Stimulated activated CD8-positive, alpha-beta memory T cell treated with anti-CD3 and anti-CD28 coated beads, Interleukin-2, amount 100 ng/mL, for 1 hour (primary cell): ENCODE measurements at places on chromosomes 3 and 15.
A peak's percentile ranks its signal among the peaks of the same experiment; 100 is the strongest.

DNA sequence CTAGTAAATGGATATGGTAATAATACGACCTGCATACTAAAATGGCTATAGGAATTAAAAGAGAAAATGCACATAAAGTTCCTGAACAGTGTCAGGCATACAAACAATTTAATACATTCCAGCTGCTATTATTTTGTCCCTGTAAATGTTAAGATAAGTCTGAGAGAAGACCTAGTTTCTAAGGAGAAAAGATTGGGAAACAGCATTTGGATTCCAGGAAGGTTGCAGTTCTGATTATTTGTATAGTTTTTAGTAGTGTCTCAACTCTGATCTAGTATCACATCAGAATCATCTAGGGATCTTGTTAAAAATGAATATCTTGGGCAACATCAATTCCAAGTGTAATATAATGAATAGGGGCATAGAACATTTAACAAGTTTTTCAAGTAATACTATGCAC, 905.7 kb downstream of the NSUN3 start:
- no peak for DNase-seq

DNA sequence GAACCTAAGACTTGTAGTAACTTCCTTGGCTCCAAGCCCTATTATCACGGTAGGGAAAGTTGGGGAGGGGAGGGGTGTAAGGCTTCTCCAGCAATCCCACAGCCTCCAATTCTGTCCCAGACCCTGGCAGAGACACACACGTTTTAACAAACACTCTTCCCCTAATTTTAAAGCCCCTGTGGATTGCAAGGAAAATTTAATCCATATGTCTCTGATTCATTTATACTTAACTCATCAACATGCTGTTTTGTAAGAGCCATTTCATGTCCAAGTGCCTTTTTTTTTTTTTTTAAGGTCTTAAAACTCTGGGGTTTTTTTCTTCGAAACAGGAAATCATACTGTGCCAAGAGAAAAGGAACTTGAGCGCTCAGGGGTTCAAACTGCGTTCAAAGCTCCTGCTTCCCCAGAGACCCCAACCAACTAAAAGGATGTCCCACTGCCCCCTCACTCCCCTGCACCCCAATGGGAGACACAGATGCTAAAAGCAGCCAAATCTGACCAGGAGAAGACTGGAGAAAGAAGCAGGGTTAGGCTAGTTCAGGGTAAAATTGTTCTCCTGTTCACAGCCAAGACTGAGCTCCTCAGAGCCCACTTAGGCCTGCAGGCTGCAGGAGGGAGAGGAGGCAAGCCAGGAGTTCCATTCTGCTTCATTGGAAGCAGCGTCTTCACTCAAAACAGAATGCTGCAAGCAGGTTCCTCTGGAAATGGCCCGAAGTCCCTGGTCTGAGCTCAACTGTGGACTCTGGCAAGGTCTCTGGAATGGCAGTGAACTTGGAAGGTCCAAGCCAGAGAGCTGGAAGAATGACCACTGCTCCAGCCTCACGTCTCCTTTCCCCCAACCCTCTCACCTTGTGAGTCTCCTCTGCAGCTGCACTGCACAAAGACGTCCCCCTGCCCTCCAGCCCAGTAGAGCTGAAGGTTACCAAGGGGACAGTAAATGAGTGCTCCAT, 172.5 kb downstream of the NTRK3 start:
- DNase-seq = no peak

DNA sequence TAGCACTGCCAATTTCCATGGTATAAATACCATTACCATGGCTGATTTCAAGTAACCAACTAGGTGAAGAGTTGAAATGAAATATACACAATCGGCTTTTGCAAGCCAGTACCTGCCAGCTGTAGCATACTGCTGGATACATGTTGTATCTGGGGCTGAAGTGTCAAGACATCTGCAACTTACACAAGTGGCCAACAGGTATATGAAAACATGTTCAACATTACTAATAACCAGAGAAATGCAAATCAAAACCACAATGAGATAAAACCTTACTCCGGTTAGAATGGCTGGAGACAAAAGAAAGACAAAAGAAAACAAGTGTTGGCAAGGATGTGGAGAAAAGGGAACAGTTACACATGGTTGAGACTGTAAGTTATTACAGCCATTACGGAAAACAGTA, 11.6 kb downstream of the ATOSA start:
- DNase-seq = no peak

DNA sequence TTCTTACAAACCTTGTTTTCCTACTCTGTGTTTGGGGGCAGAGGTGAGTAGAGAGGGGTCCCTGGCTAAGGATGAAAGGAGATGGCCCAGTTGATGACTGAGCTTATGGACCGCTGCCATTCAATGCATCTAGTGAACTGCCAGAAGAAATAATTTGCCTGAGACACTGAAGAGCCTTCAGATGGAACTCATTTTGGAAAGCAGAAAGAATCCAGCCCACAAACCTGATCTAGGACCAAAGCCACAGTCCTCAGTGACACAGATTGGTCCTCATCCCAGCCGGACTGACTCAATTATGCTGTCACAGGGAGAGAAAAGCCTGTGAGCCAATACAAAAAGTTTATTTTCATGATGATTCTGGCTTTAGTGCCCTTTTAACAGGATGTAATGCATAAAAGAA, 82.7 kb downstream of the CD47 start:
- DNase-seq = no peak

GRCh38 chr15:39651881-39652280, 71.0 kb downstream of the THBS1 start:
- DNase-seq = no peak

GRCh38 chr15:76514282-76514681, 177.7 kb downstream of the ISL2 start:
- no peak for DNase-seq

DNA sequence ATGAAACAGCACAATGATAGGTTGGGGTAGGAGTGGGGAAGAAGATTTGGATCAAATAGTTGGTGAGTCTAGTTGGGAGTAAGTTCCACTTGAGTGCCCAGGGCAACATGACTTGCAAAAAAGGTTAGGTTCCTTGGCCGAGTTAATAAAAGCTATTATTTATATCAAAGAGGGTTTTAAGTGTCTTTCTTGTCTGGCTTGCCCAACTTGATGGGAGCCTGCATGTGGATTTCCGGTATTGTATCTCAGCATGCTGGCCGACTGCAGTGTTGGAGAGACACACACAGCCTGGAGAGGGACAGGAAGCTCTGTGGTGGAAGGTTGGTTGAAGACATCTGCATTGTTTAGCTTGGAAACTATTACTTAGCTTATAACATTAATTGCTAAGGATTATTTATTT, 449.5 kb upstream of the TBL1XR1 start:
- no peak for DNase-seq

- DNase-seq = no peak
Measured at GRCh38 chr3:32813180-32813579, 4.6 kb upstream of the TRIM71 start.

- DNase-seq = no peak
Measured at GRCh38 chr15:101173233-101174119, 78.4 kb downstream of the CHSY1 start.

DNA sequence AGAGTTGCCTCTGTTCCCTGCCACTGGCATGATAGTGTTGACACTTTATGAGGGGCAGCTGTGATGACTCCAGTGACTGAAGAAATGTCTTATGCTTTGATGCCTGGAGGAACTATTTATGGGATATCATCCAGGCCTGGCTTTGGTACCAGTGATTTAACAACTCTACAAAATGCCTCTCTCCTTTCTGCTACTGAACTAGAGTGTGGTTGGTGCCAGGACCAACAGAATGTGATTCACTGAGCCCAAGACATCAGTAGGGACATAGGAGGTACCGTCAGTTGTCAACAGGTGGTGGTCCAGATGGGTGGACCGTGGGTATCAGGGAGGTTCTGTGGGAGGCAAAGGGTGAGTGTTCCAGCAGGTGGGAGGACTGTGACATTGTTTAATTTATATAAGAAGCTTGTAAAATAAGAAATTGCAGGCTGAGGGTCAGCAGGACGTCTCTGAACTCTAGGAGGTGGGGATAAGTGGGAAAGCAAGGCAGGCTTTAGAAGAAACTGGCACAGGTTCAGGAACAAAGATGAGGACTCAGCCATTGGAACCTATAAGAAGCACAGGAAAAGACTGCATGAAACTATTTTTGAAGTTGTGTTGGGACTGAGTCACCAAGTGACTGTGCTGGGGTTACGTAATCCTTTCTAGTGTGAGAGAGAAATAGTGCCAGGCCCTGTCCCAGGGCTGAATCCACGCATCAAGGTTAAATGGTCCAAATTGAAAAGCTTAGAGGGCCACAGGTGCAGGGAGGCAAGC, 28.5 kb upstream of the SLC7A14 start:
- DNase-seq = no peak

GRCh38 chr3:95750097-95750496, 1064.3 kb upstream of the EPHA6 start:
- DNase-seq = no peak

DNA sequence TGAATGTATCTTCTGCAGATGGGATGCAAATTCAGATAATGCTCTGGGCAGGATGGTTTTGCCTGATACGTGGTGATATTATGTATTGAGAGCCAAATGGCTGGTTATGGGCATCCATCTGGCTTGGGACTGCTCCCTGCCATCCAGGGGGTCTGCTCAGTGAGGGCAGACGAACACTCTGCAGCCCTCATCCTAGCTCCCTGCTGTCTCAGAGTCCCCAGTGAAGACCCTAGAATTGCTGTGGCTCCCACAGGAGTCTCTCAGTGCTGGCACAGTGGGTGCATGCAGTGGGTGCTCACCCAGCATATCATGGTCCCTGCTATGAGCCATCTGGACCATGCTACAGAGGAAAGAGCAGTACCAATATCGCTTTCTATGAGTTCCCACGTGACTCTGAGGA, 10.3 kb downstream of the CX3CR1 start:
- no peak for DNase-seq

- no peak for DNase-seq
Measured at GRCh38 chr15:70690491-70691276, 72.7 kb downstream of the UACA start.

DNA sequence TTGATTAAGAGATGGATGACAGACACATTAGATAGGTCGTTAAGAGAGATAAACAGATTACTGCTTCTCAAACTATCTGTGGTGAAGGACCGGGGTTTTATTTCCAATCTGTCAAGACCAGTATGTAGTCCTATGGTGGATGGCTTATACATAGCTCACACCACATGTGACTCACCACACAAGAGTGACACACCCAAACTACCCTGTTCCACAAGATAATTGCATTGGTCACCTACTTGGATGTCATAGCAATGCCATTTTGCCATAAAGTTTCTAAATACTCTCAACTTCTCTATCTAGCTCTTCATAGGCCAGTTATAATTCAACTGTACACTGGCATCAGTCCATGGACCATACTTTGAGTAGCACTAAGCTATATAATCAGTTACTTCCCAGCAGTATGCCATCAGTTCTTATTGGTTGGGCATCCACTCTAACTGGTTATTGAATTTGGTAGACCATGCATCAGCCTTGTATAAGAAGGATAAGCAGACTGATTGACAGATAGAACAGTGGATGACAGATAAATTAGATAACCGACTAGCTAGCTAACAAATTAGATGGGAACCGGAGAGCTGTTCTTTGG, 11.6 kb downstream of the WWTR1 start:
- DNase-seq = no peak

DNA sequence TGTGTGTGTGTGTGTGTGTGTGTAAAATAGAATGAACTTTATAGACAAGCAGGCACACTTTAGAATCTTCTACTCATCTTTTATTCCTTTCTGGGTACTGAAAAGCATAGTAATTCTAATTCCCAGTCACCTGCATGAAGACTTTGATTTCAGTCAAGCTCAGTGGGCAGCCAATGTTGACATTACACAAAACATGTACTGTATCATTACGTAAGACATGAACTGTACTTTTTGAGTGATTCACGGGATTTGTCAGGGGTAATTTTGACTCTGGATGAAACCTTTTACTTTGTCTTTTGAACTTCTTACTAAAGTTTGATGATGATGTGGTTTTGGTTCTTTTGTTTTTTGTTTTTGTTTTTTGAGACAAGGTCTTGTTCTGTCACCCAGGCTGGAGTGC, 38.8 kb downstream of the PTPRG start:
- DNase-seq = no peak

DNA sequence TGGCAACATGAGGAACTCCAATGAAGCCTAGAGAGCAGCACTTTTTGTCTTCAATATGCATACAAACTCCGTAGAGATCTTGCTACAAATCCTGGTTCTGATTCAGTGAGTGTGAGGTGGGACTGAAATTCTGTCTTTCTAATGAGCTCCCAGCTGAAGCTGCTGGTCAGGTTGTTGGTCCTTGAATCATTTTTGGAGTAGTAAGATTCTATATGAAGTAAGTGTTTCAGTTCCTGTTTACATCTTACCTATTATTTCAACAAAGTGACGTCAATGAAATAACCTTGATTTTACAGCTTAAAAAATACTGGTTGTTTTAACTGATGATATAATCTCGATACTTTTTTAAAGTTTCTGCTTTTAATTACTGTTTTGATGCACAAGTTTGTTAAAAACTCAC, 33.9 kb downstream of the SHQ1 start:
- no peak for DNase-seq

- no peak for DNase-seq
Measured at GRCh38 chr3:152192936-152193672, 75.6 kb upstream of the MBNL1 start.

DNA sequence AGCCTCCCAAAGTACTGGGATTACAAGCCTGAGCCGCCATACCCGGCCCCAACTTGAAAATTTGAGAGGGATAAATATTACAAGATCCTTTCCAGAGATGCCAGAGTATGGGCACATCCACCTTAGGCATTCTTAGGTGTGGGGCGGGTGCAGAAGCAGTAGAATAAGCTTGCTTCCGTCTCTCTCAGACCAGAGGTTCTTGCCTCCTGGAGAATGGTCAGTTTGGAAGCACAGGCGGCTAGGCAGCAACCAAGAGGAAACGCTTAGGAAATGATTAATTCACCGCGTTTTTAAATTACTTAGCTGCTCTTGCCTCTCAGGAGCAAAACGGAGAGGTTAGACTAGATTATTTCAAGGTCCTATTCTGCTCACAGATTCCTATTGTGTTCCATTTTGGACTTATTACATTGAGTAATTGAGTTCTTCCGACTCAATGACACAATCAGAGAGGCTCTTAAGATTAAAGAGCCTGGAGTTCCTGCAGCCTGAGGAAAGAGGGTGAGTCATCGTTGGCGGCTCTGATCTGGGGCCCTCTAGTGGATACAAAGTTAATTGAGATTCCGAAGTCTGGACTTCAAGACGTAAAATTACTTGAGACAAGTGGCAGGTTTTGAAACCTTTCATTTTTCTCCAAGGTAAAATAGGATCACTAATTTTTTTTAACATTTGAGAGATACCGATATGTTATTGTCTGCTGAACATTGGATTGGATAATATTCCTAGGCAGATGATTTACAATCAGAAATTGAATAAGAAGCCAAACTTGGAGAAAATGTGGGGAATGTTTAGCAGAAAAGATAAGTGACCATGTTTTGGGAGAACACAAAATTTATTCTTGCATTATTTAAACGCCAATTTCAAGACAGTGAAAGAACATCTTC, 5.8 kb upstream of the TOPAZ1 start:
- peak; percentile 9 for DNase-seq

- no peak for DNase-seq
Measured at GRCh38 chr3:25903371-25904129, 113.7 kb downstream of the OXSM start.
